Esophagus mucosa (tissue), 1 donor: ENCODE measurements at places on chromosomes 12 and 14. TPM values are rescaled to one million over a fixed set of nuclear protein-coding genes. Genes with fewer than 3 reads are reported as not detected.

The SERPINA10 gene
- not detected for total RNA-seq

The CCND2 gene
- 48.9 TPM for total RNA-seq

The CLEC6A gene
- total RNA-seq, result not detected

The SLC10A1 gene
- total RNA-seq, result not detected

The VRTN gene
- not detected for total RNA-seq

The ACSS3 gene
- total RNA-seq, result 0.68 TPM

The GLT8D2 gene
- total RNA-seq, result 0.88 TPM

The NRIP2 gene
- total RNA-seq, result 0.08 TPM

The WDHD1 gene
- total RNA-seq, result 8.7 TPM

The LRRIQ1 gene
- total RNA-seq, result 0.20 TPM

The C1S gene
- 36.5 TPM for total RNA-seq

The SAMD15 gene
- 0.88 TPM for total RNA-seq

The AQP2 gene
- total RNA-seq, result not detected

The TCL1B gene
- not detected for total RNA-seq

The CMTM5 gene
- not detected for total RNA-seq

The TOMM20L gene
- not detected for total RNA-seq

The KLRB1 gene
- total RNA-seq, result 0.56 TPM

The FSCB gene
- total RNA-seq, result not detected

The AKAP6 gene
- total RNA-seq, result 4.4 TPM

The CRADD gene
- total RNA-seq, result 22.5 TPM

The FIGNL2 gene
- 0.16 TPM for total RNA-seq
